Spleen (tissue), 13 donors: ENCODE measurements at places on chromosomes 1 and 21. TPM values are rescaled to one million over a fixed set of nuclear protein-coding genes. Genes with fewer than 3 reads are reported as not detected.

- DNase-seq: no peak
These were observed 46.1 kb downstream of the APP start for GRCh38 chr21:26124421-26124833.

- DNase-seq: peak; percentile 84
These were observed 753 bp downstream of the KIF1B start for GRCh38 chr1:10210841-10211804.

- no peak for DNase-seq
These were observed 253.4 kb downstream of the RHOU start for GRCh38 chr1:228988664-228989063.

The TDRD10 gene
- total RNA-seq: 10.4 TPM

DNA sequence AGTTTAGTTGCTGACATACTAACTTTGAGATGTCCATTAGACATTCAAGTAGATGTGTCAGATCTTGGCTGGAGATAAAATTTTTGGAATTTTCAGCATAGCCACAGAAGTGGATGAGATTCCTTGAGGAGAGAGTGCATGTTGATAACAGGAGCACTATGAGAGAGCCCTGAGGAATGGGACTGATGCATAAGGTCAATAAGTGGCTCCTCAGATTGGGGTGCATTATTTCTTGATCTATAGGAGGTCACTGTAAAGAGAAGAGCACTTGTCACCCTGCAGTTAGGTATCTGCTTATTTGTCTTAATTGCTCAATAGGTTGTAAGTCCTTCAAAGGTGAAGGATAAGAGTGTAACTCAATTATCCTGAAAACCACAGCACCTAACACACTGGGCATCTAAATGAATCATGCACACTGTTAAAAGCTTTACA, 52.0 kb upstream of the TACSTD2 start:
- no peak for DNase-seq

DNA sequence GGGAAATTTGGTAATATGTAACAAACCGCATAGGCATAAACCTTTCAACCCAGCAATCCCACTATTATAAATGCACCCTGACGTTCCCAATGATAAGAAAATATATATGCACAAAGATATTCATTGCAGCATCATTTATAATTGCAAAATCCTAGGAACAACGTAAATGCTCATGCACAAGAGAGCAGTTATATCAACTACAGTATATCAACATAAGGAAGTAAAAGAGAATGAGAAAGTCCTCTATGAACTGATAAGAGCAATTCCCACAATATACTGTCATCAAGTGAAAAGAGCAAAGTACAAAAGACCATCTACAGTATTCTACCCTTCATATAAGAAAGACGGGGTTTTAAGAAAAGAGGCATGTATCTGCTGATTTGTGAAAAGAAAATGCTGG, 229.9 kb downstream of the SLC45A1 start:
- no peak for DNase-seq

DNA sequence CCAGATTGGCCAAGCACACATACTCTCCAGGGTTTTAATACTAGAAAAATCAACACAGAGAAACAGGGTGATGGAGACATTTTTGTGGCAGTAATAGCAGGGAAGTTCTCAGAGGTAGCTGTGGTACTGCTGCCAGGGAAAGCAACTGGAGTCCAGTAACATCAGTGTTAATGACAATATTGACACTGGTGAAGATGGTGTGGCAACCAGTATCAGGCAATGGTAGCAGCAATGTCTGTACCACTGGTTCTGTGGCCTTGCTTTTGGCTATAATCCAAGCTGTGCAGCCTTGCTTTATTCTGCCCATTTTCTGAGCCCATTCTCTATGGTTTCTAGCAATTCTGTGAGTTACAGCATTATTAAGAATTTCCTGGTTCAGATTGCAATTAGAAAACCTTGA, 1.6 kb upstream of the SNX7 start:
- DNase-seq: no peak

The GLMN gene
- 10.0 TPM for total RNA-seq

The CFHR5 gene
- not detected for total RNA-seq

The VANGL2 gene
- total RNA-seq: 3.4 TPM

DNA sequence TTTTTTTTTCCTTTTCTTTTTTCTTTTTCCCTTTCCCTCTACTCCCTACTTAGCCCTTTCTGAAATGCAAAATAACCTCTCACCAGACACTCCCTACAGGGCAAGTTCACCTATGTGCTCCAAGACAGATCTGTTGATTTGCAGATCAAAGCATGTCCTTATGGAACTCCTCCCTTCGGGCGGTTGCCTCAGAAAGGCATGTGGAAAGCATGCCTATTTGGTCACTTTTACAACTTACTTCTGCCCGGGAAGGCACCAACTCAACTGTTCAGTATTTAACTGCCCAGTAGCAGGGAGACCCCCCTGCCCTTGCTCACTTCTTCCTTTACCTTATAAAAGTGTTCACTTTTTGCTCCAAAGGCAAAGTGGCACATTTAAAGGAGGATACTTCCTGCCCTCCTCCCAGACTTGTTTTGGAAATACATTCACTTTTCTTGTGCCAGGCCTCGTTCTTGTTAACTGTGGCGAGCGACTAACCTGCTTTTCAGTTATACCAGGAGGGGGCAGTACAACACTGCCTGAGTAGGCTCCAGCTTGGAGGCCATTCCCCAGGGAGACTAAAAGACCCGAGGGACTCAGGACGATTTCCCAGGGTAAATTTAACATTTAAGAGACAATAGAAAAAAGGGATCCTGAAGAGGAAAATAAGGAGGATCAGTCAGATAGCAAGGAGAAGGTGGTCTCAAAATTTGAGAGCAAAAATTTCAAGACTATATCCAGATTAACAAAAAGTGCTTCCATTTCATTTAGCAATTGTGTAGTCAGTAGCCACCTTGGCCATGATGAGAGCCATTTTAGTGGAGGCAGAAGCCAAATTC, 12.3 kb upstream of the SLAMF7 start:
- no peak for DNase-seq

The SPRR2F gene
- total RNA-seq: not detected

- DNase-seq: no peak
These were observed 161.1 kb upstream of the CXADR start for GRCh38 chr21:17351766-17352165.

The ABCG1 gene
- 118 TPM for total RNA-seq

DNA sequence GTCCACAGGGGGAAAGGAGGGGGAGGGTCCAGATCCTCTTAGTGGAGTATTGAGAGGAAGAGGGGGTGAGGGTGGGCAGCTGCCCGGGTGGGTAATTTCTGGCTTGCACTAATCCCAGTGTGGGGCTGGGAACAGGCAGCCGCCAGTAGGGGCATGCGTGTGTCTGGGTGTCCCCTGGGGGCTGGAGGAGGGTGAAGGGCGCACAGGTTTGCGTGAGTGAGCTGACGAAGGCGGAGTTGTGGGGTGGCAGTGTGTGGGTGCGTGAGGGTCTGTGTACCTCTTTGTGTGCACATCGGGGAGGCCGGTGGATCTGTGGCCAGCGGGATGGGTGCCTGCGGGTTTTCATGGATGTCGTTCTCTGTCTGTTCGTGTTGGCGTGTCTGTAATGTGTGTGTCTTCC, 97.3 kb downstream of the PAX7 start:
- DNase-seq: no peak

The OR2L13 gene
- 0.60 TPM for total RNA-seq

DNA sequence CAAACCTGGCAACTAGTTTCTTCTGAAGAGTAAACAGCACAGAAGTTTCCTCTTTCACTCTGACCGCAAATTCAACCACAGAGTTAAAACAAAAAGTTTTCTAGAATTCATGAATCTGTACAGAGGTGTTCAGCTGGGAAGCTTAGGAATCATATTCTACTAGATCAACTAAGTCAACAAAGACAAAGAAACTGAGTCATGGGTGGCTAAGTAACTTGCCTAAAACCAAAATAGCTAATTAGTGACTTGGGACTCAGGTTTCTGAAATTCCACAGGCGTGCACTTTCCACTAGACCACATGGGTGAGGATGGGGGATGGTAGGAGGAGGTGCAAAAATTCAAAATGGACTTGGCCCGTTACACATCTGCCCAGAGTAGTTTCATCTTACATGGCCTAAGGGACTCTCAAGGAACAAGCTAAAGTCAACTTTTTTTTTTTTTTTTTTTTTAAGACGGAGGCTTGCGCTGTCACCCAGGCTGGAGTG, 25.8 kb downstream of the PTPN14 start:
- no peak for DNase-seq

The DPT gene
- not detected for total RNA-seq

DNA sequence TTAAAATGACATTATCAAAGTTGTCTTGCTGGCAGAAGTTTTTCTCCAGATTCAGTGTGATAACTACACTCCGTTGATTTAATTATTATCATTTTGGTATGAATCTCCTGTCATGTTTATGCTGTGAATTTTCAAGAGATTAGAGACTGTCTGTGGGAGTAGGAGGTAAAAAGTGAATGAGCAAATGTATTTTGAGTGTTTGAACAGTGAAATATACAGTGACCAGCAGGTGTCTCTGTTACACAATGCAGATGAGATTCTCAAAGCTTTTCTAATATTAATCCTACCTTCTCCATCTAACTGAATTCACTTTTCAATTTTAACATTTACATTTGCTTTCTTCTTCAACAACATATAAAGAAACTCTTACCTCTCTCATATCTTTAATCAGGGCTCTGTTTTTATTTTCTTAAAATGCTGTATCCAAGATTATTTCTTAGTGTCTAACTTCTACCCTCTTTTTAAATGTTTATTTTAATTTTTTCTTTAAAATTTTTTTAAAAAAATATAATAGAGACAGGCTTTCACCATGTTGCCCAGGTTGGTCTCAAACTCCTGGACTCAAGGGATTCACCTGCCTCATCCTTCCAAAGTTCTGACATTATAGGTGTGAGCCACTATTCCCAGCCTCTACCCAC, 20.9 kb upstream of the HSPA13 start:
- no peak for DNase-seq

DNA sequence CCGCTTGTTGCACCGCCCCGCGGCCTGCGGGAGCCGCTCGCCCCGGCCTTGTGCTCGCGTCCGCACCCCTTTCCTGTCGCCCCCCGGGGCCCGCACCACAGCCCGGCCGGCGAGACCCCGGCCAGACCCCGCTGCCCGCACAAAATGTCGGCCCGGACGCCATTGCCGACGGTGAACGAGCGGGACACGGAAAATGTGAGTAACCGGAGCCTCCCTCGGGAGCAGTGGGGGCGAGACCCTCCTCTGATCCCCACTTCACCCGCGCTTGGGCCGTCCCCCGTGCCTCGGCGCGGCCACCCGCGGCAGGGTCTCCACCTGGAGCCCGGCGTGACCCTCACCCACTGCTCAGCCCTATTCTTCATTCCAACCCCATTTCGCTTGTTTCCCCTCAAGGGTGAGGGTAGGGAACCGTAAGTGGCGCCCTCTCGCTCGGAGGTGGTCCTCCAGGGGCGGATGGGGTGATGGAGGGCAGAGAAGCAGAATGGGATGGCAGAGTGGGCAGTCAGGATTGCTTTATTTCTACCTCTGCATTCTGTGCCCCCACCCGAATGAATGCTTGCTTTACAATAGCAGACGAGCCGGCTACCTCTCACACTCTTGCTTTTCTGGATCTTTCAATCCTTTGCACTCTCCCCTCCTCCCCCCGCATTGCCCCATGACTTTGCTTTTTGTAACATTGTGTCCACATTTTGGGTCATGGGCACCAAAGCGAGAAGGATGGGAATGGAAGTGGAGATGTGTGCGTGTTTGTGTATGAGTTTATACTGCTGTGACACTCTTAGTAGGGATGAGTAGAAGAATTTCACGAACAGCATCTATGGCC, 954 bp downstream of the MARK1 start:
- DNase-seq: no peak

DNA sequence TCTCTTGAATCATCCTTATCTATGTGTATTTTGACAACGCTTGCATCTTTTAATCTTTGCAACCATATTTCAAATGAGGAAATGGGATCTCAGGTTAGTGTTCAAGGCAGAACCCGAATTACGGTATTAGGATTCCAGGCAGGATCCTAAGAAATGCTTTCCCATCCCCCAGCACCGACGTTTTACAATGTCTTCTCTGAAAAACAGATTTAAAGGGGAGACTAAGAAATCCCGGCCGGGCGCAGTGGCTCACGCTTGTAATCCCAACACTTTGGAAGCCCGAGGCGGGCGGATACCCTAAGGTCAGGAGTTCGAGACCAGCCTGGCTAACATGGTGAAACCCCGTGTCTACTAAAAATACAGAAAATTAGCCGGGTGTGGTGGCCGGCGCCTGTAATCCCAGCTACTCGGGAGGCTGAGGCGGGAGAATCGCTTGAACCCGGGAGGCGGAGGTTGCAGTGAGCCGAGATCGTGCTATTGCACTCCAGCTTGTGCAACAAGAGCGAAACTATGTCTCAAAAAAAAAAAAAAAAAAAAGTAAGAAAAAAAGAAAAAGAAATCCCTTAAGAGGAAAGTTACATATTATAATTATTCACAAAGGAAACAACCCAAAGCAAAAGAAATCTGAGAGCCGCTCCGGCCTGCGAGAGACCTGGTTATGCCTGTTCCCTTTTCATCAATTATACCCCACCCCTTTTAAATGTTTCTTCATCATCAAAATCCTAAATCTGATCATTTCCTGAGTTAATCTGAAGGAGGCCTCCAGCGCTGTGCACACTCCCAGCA, 801 bp upstream of the GORAB start:
- DNase-seq: peak; percentile 73

- no peak for DNase-seq
These were observed 13.4 kb upstream of the UAP1 start for GRCh38 chr1:162548170-162548569.

DNA sequence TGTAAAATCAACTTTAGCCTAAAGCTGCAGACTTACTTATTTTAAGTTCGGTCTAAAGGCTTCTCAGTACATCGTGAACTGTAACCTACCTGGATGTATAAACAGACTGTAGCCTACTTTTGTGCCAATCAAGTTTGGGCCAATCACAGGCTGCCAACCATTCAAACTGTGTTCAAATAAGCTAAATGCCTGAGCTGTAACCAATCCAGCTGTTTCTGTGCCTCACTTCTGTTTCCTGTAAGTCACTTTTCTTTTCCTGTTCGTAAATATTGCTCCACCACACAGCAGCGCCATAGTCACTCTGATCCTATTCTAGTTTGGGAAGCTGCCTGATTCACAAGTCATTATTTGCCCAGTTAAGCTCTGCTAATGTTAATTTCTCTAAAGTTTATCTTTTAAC, 37.5 kb upstream of the SLAMF9 start:
- DNase-seq: no peak

GRCh38 chr1:29437946-29438345, 201.6 kb downstream of the PTPRU start:
- DNase-seq: no peak
